ENCODE measurements at places on chromosomes 7 and 10.
A peak's percentile ranks its signal among the peaks of the same experiment; 100 is the strongest.

DNA sequence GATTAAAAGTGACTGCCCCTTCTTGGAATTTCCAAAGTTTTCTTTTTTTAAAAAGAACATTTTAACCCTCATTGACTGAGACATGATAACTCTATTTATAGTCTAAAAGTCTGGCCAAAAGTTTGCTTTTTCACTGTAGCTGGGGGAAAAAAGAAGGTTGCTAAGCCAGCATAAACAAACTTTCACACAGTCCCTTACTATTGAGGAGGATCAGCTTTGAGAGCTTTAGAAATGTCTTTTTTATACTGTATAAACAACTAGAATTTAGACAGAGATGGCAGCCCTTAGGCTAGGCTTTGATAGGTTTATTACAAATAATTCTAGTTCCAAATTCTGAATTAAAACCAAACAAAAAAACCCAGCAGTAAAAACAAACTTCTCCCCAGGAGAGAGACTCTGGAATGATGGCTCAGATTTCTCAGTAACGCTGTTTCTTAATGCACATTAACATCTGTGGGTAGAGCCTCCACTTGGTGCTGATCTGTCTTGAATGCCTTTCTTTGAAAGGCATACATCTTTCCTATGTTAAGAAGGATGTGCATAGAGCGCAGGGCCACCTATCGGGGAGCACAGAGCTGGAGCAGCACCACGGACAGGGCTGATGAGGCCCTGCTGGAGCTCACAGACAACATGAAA is 100.9 kb upstream of the PDLIM1 start:
- no peak for DNase-seq

- no peak for DNase-seq
Measured at GRCh38 chr10:128518000-128518399, 391.8 kb upstream of the MKI67 start.

- DNase-seq = no peak
Measured at GRCh38 chr7:44176486-44176885, 12.8 kb downstream of the GCK start.

DNA sequence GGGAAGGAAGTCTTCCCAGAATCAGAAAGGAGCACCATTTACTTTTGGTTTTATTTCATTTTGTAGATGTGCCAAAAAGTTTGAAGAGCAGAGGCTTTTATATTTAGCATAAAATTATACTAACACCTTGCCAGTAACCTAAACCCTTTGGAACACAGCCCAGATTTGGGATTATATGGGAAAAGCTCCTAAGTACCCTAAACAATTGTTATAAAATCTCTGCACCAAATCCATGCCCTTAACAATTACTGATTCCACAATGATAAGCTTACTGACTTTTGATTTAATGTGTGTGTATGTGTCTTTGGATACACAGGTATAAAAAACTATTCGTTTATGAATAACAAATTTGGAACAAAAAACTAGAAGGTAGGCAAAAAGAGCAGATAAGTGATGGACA is 39.0 kb upstream of the TMEM229A start:
- no peak for DNase-seq

DNA sequence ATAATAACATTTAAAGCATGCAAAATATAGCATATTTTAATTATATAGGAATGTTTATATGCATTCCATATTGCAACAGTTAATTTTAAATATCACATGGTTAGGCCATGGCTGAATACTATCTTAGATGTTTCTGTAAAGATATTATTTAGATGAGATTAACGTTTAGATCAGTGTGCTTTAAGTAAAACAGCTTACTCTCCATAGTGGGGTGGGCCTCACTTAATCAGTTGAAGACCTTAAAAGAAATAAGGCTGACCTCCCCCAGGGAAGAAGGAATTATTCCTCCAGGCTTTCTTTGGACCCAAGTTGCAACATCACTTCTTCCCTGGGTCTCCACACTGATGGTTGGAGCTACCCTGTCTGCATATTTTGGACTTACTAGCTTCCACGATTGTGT is 1246.5 kb downstream of the TYW1 start:
- DNase-seq = no peak

GRCh38 chr10:114930320-114930719 is 7.7 kb upstream of the TRUB1 start:
- DNase-seq = no peak

GRCh38 chr7:79979437-79979836 is 155.2 kb upstream of the GNAI1 start:
- no peak for DNase-seq

DNA sequence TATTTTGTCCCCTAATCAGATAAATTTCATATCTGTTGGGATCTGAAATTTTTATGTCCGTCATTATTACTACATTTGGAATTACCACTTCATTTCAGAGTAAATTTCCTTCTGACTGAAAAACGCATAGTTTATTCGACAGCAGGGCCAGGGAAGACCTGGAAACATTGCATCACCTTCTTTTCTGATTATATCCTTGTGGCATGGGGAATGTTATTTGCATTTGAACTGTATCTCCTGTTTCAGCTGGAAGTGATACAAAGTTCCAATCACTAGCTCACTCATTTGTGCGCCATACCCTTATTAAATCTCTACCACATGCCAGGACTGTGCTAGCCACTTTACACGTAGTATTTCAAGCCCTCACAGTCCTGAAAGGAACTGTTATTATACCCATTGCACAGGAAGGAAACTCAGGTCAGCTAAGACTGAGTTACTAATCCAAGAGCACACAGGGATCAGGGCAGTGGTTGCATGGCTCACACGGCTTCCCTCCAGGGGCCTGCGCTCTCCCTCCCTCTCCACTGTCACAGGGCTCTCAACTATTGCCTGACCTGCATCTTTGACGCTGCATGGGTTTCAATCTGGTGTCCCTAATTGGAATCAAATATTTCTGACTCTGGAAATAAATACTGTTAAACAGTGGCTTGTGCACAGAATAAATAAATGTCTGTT is 84.4 kb upstream of the NANOS1 start:
- no peak for DNase-seq

- DNase-seq = no peak
Measured at GRCh38 chr7:80815733-80816132, 103.1 kb downstream of the SEMA3C start.

DNA sequence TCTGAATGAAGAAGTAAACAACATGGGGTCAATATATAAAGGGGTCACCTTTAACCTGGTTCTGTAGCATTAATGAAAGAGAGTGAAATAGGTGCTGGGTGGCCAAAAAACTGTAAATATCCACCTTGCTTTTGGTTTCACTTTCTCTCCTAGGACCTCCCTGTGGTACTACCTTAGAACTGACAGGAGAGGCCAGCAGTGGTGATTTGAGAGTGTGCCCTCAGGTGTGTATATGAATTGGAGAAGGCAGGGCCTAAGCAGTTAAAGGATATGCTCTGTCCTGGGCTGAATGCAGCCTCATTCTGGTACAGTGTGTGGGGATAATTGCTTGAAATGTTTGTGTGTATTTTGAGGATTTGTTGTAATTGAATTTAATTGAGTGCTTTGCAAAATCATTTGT is 62.0 kb downstream of the BBS9 start:
- peak; percentile 6 for DNase-seq

DNA sequence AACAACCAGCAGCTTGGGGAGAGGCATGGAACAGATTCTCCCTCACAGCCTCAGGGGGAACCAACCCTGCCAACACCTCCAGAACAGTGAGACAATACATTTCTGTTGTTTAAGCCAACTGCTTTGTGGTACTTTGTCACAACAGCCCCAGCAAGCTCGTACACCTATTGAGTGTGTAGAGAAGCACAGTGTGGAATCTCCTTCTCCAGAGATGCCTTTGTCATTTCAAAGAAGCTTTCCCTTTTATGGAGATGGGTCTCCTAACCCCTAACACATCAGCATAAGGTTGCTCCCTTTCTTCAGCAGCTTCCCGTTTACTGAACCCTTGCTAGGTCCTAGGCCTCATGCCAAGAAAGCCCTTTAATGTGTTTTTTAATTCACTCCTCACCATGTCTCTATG is 60.7 kb upstream of the AGK start:
- DNase-seq = no peak

DNA sequence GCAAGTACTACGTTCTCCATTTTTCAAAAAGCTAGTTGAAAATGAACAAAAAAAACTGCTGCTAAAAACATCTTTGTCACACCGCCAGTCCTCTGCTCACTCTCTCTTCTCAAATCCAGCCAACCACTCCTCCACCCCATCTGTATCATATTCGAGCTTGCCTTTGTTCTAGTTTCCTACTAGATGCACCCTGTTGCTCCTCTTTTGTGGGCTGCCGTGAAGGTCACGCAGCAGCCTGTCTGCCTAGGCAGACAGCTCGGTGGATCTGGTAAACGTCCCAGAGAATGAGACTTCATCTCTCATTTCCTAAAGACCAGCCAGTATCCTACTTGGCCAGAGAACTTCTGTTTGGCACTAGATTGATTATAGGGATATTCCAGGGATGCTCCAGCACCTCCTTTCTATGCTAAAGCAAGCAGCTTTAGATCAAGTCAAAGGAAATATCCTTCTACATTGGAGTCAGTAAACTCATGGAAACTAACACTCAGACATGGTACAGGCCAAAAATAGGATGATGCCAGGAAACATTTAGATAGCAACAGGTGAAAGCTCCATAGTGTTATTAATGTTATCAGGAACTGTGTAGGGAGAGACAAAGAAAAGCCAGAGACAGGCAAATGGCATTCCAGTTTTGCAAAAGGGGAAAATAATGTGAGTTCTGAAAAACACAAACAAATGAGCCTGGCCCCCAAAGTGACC is 8.7 kb upstream of the PLXNA4 start:
- no peak for DNase-seq

GRCh38 chr7:44796034-44796503 is 412 bp upstream of the PPIA start:
- DNase-seq = no peak

- DNase-seq = no peak
Measured at GRCh38 chr10:123227706-123228105, 73.5 kb downstream of the BUB3 start.

- no peak for DNase-seq
Measured at GRCh38 chr10:60733826-60734225, 44.5 kb upstream of the CDK1 start.

- peak; percentile 51 for DNase-seq
Measured at GRCh38 chr10:5442065-5442989, 30.0 kb downstream of the NET1 start.

DNA sequence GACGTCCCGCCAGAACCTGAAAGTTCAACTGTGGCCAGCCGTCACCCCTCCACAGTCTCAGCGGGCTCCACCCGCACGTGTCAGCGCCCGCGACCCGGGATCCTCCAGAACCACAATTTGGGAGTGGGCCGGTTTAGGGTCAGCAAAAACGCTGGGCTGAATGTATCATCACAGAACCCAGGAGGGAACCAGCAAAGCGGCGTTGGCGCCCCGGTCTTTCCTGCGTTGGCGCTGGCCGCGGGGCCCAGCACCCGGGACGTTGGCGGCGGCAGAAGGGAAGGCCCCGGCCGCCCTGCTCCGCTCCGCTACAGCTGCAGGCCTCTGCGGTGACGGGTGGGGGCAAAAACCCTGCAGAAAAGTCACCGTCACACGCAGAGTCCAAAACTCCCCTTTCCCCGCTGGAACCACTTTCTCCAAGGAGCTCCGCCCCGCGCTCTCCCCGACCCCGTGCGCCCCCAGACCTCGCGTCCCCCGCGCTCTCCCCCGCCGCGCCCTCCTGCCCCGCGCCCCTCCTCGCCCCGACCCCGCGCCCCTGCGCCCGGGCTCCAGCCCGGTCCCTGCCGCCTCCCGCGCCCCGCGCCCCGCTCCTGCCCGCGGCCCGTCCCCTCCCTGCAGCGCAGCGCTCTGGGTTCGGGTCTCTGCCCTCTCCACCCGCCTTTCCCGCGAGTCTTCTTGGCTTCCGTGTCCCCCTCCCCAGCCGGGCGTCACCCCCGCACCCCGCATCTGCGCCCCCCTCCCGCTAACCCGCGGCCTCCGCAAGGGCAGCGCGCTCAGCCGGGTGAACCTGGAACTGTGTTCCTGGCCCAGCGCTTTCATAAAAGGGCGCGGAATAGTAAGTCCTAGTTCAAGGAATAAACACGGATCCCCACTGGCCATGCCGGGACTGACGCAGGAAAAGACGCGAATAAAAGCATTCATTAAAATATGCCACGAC is 24.0 kb upstream of the RNF32 start:
- no peak for DNase-seq

- DNase-seq = no peak
Measured at GRCh38 chr10:61052469-61053205, 108.7 kb upstream of the RHOBTB1 start.

GRCh38 chr7:43876241-43876640 is 6.9 kb upstream of the MRPS24 start:
- no peak for DNase-seq

DNA sequence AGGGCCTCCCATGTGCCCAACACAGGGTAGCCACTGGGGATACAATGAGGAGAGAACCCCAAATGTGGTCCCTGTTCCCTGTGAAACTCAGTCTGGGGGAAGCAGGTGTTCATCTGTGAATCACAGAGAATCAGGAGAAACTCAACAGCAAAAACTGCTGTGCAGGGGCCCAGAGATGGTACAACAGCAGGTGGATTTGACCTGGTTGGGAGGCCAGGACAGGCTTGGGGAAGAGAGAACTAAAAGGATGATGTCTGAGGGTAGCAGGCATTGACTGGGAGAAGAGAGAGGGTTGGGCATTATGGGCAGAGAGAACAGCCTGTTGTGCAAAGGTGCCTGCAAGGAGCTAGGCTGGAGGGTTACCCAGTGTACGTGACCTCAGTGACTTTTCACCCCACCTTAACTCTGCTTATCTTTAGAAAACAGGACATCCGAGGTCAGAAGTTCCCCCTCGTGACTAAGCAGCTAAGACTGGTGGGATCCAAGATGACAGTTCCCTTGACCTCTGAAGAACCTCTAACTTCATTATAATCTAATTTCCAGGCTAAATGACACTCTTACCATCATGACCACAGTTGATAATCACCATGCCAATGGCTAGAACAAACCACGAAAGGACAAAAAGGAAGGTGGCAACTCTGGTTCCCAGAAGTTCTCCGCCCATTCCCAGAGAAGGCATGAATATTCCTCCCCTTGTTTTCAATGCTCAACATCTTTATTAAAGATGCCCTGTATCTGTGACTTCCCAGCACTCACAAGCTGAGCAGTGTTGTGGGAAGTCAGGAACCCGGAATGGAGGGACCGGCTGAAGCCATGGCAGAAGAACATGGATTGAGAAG is 5.1 kb upstream of the ADAMTS14 start:
- no peak for DNase-seq

DNA sequence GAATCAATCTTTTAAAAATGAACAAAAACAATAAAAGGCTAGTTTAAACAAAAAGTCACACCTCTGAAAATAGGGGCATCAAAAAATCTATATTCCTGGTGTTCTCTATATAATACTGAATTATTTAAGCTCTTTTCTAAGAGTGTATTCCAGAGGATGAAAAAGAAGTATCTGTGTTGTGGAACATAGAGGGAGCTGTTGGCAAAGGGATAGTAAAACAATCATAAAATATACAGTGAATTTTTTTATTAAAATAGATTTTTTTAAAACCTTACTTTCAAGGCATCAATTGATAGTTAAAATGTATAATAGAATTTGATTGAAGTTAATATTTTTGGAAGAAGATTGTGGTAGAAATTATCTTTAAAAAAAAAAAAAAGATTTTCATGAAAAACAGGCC is 1409.1 kb upstream of the CELF2 start:
- no peak for DNase-seq

- DNase-seq = no peak
Measured at GRCh38 chr7:125746510-125746909, 816.9 kb upstream of the POT1 start.

All from CD4-positive, alpha-beta T cell treated with Interleukin-6 at 100 ng/mL for 8 hours (primary cell).